ENCODE measurements at places on chromosomes 2 and 18.

- DNase-seq = no peak
Observed at GRCh38 chr2:240480834-240481623, 45.6 kb downstream of the GPC1 start.

- DNase-seq = peak; percentile 25
Observed at GRCh38 chr2:106038601-106039375, 155.3 kb downstream of the UXS1 start.

DNA sequence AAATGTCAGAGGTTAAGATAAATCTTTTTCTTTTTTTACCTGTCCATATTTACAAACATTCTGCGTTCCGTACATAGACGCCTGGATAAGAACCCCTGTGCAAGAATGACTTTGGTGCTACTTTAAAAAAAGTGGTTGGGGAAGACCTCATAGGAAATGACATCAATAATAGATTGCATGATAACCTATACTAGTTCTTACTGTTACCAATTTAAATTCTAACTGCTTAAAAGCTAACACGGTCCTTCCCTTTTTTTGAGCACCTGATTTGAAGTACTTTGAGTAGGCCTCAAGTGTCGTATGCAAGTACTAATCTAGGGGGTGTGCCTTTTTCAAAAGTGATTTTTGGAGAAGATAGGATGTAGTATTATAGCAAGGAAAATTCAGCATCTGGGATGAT, 2.1 kb downstream of the SLC39A10 start:
- no peak for DNase-seq

DNA sequence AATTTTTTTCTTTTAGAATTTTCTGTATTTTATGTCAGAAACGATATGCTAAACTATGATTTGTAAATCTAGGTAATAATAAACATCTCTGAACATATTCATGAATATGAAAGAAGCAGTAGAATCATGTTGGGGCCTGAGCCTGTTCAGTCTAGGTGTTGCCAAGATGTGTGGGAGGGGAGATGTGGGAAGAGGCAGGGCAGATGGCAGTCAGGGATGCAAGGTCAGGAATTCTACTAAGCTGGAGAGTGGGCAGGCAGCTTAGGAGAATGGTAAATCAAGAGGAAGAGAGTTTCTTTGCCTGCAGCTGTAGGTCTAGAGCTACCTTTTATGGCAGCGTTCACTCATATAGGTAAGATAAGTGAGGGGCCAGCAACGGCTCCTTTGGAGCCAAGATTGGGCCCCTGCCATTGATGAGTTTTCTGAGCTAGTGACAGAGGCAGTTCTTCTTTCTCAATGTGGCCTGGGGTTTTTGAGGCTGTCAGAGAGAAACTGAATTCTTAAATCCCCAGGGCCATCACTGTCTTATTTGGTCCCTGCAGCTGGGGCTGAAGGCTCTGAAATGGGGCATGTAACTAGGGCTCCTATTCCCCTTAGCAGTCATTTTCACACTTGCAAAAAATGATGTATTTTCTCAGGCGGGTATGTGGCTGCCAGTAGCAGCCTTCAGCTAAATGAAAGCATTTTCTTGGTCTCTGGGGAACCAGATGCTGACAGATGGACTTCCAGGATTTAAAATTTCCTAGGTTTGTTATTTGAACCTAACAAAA, 232.8 kb downstream of the PIK3C3 start:
- peak; percentile 78 for DNase-seq

DNA sequence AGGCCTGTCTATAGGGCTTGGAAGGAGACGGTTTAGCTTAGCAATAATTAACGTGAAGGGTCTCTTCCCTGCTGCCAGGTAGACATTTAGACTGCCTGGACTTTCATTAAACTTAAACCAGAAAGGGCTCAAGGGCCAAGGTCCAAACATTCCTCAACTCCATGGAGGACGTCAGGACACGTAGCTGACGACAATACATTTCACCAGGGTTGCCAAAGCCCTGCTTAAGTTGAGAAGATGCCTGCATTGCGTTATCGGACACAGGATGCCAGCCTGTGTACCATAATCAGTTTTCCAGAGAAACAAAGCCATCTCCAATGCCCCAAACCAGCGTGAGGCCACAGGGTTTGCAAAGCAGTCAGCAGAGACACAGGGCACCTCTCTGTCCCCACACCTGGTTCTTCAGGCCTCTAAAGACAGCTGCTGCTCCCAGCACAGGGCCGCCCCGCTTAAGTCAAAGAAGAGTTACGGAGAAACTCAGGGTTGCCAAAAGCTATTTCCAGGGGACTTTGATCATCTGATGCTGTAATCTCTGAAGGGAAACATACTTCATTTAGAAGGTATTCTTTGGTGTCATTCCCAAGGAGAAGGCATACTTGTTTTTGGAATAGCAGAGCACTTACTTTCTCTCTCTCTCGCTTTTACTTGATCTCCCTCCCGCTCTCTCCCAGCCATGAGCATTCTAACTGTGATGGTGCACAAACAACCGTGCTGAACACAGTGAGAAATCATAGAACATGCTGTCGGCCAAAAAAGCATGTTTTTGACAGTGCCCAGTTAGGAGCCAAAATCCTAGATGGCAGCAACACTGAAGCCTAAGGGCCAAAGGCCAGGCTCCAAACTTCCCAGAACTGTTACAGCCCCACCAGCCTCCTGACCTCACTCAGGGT, 46.0 kb downstream of the TTC32 start:
- no peak for DNase-seq

- DNase-seq = no peak
Observed at GRCh38 chr18:58781627-58782194, 83.0 kb upstream of the ZNF532 start.

GRCh38 chr2:64888591-64889309, 100.4 kb upstream of the SLC1A4 start:
- DNase-seq = no peak

DNA sequence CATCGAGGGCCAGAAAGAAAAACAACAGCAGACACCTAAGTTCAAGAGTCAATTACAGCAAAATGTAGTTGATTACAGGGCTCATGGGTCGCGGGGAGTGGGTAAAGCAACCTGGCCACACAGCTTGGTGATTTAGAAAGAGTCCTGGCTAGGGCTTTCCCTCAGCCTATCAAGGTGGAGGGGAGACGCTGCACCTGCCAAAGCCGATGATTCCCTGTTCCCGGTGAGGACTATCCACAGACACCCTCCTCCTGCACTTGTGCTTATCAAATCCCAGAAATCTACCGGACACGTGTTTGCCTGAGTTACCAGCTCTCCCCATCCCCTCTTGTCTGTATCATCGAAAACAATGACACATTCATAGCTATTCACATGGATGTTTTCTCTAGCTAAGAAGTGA, 7.0 kb upstream of the SOX11 start:
- DNase-seq = no peak

- DNase-seq = no peak
Observed at GRCh38 chr2:20542746-20543468, 96.0 kb downstream of the RHOB start.

GRCh38 chr18:47323158-47323557, 71.7 kb upstream of the SKOR2 start:
- DNase-seq = no peak

GRCh38 chr2:26530240-26530540, 52.3 kb upstream of the OTOF start:
- no peak for DNase-seq

DNA sequence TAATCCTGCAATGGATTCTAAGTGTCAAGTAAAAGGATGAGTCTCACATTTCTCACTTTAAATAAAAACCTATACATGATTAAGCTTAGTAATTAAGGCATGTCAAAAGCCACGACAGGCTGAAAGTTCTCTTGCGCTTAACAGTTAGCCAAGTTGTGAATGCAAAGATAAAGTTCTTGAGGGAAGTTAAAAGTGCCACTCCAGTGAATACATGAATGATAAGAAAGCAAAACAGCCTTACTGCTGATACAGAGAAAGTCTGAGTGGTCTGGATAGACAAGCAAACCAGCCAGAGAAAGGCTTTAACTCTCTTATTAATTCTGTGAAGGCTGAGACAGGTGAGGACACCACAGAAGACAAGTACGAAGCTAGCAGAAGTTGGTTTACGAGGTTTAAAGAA, 12.7 kb downstream of the THOC1 start:
- no peak for DNase-seq

GRCh38 chr2:228094377-228094921, 87.0 kb downstream of the SPHKAP start:
- DNase-seq = no peak

DNA sequence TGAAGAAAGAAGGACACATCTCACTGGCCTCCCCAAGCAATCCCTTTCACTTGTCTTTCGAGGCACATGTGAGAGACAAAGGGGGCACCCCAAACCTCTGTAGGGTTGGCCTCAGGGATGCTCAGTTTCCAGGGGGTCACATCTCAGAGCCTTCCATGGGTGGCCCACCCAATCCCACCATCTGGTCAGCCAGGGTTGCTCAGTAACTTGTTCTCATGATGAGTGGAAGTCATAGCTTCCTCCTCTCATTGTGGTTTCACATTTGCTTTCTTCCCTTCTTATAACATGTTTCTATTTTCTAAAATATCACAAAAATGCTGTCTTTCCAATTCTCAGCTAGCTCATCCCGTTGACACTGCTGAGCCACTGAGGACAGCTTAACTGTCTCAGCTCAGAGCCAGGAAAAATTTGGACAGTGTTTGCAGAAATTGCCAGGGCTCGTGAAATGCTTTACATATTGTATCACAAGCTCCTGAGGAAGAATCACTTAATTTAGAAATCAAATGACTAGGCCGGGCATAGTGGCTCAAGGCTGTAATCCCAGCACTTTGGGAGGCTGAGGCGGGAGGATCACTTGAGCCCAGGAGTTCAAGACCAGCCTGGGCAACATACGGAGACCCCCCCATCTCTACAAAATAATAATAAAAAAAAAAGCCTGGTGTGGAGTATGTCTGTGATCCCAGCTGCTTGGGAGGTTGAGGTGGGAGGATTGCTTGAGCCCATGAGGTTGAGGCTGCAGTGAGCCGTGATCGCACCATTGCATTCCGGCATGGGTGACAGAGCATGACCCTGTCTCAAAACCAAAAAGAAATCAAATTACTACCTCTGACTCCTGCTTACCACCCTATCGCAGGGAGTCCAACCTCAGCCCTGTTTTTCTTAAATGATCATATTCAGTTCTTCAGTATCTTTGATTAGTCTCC, 129.3 kb downstream of the PRKCE start:
- DNase-seq = no peak

- no peak for DNase-seq
Observed at GRCh38 chr2:236945431-236946016, 140.2 kb upstream of the COPS8 start.

- DNase-seq = no peak
Observed at GRCh38 chr2:53646788-53647187, 120.8 kb upstream of the CHAC2 start.

DNA sequence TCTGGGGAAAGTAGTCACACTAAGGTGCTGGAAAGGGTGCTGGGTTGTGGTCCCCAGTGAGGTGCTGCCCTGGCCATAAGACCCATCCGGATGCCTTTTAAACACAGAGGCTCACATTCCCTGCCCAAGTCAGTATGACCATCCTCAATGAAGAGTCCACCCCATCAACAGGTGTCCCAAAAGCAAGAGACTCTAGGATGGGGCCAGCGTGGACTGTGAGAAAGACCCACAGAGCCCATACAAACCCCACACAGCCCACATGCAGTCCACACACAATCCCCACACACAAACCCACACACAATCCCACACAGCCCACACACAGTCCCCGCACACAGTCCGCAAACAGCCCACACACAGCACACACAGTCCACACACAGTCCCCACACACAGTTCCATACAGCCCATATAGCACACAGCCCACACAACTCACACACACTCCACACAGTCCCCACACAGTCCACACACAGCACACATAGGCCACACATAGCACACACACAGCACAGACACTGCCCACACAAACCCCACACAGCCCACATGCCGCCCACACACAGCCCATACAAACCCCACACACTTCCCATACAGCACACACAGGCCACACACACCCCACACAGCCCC, 241.4 kb upstream of the SALL3 start:
- DNase-seq = no peak

DNA sequence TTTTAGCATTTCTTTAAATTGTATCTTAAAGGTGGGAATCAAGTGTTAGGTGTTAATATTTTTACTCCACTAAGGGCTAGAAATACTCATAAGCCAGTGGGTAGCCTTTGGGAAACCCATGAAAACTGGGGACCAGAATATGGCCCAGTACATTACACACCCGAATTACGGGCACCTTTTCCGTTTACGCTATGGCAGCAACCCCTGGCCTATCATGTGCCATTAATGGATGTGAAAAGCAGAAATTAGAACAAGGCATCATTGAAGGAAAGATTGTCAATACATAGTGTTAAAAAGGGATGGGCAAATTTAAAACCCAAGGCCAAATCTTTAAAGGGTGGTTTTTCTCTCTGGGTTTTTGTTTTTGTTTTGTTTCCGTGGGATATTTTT, 781 bp downstream of the FARP2 start:
- no peak for DNase-seq

- no peak for DNase-seq
Observed at GRCh38 chr2:218961651-218962570, 2.4 kb downstream of the CDK5R2 start.

DNA sequence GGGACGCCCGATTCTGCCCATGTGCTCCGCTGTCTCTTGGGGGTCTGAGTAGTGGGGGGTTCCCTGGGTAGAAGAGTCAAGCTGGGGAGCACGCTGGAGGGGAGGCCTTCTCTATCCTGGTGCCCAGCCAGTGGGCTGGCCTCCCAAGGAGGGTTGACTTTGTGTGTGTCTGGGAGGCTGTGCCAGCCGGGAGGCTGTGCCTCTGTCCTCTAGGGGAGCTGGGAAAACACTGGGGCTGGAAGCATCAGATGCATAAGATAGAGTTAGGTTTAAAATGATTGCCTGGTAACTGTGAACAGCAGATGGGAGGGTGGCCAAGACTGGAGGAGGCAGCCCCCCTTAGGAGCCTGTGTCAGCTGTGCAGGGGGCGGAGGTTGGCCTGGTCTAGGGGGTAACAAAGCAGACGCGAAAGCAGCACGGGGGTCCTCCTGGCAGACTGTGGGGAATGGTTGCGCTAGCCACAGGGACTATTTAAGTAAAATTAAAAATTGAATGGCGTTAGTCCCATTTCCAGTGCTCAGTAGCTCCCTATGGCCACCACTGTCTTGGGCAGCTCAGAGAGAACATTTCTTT, 1.3 kb downstream of the ING5 start:
- DNase-seq = peak; percentile 15

DNA sequence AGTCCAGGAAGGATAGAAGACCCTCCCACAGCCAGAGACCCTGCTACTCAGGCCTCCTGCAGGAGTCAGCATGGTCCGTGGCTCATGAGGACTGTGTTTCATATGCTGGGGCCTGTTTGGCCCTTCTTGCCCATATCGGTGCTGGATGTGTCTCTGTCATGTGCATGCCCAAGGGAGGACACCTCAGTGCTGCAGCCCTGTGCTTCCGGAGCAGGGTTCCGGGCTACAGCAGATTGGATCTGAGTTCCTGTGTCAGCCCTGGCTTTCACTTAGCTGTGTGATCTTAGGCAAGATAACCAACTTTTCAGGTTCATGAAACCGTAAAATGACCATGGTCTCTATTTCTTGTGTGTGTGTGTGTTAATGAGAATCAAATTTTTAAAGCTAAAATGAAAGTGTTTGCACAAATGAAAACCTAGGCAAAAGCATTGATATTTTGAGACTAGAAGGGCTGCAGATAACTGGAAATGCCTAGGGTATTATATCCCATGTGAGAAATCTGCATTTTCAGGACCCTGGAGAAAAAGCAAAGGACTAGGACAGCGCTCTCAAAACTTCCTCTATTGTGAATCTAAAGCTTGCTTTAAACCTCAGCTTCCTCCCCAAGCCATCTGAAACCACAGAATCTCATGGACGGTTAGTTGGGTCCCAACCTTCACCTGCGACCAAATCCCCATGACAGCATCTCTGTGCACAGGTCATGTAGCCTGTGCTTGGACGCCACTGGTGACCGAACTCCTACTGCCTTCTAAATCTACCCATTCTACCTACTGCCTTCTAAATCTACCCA, 58.8 kb upstream of the CAPN13 start:
- DNase-seq = no peak

GRCh38 chr2:239143858-239144712, 256.7 kb downstream of the HDAC4 start:
- DNase-seq = no peak

All from DMS 273 treated with DMSO at 0.1 percent for 48 hours (cell line).